Activated CD8-positive, alpha-beta T cell treated with anti-CD3 and anti-CD28 coated beads for 36 hours (primary cell): ENCODE measurements at places on chromosomes 6 and 20.

- no peak for DNase-seq
These were observed 49.9 kb downstream of the ATG5 start for GRCh38 chr6:106275692-106276091.

DNA sequence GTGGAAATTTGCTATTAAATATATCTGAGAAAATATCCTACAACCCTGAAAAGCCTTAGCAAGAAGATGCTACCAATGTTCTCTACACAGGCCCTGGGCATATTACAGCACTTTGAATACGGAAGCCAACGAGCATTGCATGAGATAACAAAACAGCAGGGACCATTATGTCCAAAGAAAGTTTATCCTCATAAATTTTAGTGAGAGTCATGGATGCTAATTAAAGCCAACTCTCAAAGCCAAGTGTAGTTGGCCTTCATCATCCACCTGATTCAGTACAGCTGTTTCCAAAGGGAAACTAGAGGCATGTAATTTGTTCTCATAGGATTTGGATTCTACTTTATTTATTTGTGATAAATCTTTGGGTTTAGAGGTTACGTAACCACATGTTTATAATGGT lies 564.8 kb downstream of the RFPL4B start:
- DNase-seq, result no peak

- no peak for DNase-seq
These were observed 17.9 kb upstream of the PDE10A start for GRCh38 chr6:165680975-165681374.

GRCh38 chr6:89944181-89944755 lies 50.0 kb downstream of the GJA10 start:
- no peak for DNase-seq

DNA sequence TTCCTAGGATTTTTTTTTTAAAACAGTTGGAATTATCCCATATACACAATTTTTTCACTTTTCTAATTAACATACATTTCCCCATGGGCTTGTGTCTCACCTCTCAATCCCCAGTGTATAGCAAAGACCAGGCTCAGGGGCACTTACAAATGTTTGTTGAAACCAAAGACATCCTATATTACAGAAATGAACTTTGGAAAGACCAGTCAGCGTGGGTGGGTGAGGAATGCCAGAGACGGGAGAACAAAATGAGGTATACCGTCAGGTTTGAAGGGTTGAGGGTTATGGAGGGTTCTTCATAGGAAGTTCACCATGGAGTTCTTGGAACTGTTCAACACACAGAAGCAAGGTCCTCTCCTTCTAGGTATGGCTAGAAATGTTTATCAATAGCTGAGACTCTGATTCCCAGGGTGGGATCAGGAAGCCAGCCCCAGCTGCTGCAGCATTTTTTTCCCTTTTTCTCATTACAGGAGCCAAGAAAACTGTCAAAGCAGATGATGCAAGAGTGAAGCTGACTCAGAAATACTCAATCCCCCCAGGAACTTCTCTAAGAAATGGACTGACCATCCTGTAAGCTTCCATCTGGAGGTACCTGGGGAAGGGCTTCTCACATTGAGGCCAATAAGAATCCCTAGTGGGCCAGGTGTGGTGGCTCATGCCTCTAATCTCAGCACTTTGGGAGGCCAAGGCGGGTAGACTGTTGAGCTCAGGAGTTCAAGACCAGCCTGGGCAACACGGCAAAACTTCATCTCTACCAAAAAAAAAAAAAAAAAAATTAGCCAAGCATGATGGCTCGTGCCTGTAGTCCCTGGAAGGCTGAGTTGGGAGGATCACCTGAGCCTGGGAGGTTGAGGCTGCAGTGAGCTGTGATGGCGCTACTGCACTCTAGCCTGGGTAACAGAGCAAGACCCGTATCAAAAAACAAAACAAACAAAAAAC lies 15.9 kb upstream of the TBC1D20 start:
- no peak for DNase-seq

GRCh38 chr20:34022151-34022838 lies 28.6 kb downstream of the RALY start:
- DNase-seq, result peak; percentile 33

GRCh38 chr6:155530219-155530834 lies 74.7 kb upstream of the NOX3 start:
- DNase-seq, result peak; percentile 35

DNA sequence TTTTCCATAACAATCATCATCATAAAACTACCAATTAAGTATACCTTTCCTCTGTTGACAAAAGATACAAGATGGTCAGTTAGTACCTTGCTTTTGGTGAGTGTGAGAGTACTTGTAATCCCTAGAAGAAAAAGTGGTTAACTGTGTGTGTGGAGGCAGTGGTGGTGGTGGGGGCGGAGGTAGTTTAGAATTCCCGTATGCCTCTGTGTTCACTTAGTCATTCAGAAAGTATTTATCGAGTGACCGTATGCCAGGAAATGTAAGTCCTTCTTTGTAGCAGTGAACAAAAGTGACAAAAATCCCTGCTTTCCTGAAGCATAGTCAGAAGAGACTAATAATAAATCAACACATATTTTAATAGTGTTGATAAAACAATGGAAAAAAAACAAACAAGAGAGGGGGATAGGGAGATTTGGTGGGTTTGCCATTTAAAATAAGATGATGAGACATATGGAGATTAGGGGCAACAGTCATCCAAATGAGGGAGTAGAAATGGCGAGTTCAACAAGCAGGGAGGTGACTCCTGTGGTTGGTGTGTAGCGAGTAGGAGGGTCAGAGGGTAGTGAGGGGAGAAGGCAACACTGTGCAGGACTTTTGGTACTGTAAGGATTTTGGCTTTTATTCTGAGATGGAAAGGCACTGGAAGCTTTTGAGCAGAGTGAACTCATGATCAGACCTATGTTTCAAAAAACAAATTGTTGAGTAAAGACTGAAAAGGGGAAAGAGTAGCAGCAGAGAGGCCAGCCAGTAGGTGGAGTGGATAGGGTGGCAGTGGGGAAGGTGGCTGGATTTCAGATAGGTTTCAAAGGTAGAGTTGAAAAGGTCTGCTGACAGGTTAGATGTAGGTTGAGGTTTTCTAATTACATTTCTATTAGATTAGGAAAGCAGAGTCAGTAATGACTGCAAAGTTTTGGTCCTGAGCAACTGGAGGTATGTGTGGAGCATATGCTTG lies 40.3 kb upstream of the SIM1 start:
- no peak for DNase-seq

DNA sequence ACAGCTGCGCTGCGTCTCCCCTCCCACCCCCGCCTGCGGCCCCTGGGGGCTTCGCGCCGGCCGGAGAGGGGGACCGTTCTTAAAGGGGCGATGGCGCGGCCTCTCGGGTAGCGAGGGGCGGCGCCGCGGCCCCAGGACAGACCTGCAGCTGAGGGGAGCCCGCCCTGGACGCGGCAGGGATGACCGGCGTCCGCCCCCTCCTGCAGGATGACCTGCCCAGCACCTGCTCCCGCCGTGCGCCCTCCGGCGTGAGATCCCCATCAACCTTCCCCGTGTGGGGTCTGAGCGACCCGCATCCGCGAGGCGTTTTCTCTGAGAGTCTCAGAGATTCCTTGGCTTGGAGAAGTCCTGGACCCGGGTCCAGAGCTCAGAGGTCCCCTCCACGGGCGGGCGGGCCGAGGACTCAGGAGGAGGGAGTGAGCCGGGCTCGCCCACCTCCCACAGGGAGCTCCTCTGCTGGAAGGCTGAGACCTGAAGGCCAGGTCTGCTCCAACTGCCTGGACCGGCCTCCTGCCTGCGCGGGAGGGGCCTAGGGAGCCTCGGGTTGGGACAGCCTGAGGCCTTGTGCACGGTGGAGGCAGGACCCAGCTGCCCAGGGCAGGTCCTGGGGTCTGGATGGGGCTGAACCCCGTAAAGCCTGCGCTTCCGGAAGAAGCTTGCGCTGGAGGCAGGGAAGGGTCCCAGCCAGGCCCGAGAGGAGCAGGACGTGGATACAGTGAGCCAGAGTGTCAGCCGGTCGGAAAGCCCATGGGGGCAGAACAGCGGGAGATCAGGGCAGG lies 532 bp upstream of the NKAIN4 start:
- DNase-seq, result no peak
